Hematopoietic multipotent progenitor cell treated with erythropoietin and hydrocortisone succinate and interleukin-3 and kit ligand, for 6 days (in vitro differentiated cells): ENCODE measurements at places on chromosomes 7 and 10.
A peak's percentile ranks its signal among the peaks of the same experiment; 100 is the strongest.

DNA sequence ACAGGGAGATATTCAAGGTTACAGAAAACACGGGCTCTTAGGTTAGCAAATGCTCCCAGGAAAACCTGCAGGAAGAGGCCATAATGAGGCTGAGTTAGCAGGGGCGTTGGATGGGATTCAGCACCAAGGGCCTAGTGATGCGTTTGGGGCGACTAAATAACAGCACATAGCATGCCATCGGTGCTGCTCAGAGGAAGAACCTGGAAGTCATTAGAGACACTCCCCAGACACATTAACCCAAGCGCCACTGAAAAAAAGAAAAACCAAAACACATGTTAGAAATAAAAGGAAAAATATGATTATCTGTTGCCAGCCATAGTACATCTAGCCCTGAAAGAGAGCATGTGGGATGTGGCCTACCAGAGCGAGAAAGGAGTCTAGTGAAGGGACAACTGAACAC, 28.8 kb upstream of the OPALIN start:
- no peak for DNase-seq

- no peak for DNase-seq
Measured at GRCh38 chr7:110105307-110105706, 985.6 kb upstream of the LRRN3 start.

DNA sequence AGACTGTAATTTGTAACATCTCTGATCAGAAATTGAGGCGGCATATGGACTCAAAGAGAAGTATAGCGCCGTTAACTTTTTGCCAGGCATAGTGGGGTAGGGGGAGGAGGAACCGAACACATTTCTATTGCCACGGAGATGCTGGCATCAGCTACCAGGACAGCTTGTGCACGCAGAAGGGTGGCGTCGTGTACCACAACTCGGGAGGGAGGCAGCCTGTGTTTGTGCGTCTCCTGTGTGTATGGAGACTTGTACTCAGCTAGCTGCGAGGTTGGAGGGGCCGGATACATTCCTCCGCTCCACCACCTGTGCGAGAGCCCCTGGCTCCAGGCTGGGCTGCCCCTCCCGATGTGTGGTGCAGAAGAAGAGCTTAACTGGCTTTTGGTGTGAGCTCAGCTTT, 634.8 kb downstream of the TYW1 start:
- no peak for DNase-seq

- DNase-seq: no peak
Measured at GRCh38 chr7:137950967-137951366, 50.9 kb downstream of the CREB3L2 start.

DNA sequence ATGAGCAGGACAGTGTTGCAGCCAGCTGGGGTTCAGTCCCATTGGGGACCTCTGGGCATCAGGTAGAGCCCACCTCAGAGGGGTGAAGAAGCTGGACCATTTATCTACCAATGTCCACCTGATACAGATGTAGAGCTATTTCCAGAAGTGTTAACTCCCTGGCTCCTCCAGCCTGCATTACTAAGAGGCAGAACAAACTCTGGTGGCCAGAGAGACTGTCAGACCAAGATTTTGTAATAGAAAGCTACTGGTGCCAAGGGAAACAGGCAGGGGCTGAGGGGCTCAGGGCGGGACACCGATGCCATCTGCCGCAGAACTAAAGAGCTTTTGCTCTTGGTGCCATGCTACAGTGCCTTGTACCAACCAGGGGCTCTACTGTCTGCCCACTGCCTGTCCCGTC, 268.2 kb upstream of the HABP2 start:
- DNase-seq: no peak

DNA sequence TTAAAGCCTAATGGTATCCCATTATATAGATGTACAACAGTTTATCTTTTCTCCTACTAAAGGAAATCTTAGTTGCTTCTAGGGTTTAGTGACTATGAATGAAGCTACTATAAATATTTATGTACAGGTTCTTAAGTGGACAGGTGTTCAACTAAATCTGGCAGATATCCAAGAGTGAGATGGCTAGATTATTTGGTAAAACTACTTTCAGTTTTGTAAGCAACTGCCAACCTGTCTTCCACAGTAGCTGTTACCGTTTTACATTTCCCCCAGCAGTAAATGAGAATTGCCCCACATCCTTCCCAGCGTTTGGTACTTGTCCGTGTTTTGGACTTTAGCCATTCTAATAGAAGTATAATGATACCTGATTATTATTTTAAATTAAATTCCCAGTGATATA, 144.9 kb upstream of the MAGI2 start:
- no peak for DNase-seq

GRCh38 chr10:18501198-18501597, 150.2 kb downstream of the NSUN6 start:
- no peak for DNase-seq

- DNase-seq: no peak
Measured at GRCh38 chr10:3480281-3480989, 304.6 kb downstream of the KLF6 start.

DNA sequence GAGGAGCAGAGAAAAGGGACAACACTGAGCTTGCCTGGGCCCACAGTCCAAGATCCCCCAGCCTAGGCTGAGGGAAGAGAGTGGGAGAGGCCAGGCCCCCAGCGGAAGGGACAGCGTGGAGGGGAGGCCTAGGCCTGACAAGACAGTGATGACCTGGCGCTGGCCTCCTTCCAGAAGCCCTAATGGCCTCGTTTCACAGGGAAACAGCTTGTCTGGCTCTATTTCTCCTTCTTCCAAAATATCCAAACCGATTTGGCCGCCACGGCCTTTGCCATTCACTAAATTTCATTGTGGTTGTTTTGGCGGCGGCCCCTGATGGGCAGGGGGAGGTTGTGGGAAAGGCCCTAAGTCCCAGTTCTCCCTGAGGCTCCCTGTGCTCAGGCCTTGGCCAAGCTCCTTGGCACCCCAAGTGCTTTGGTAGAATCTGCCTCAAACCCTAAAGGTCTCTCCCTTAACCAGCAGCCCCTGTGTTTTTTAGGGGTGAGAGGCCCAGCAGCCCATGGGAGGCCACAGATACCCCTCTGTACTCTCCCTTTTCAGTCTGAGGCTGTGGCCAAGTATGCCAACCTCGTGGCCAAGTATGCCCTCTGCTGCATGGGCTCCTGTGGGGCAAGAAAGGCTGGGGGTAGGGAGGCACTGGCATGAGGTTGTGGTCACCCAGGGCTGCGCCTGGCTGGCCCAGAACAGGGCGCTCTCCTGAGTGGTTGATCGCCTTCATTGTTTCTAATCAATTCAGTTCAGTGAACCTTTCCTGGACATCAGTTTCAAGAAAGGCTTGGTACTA, 37.3 kb downstream of the PAX2 start:
- DNase-seq: no peak

GRCh38 chr10:21515361-21516241, 9.9 kb downstream of the SKIDA1 start:
- DNase-seq: no peak

- DNase-seq: no peak
Measured at GRCh38 chr7:137583172-137583571, 239.6 kb upstream of the PTN start.

DNA sequence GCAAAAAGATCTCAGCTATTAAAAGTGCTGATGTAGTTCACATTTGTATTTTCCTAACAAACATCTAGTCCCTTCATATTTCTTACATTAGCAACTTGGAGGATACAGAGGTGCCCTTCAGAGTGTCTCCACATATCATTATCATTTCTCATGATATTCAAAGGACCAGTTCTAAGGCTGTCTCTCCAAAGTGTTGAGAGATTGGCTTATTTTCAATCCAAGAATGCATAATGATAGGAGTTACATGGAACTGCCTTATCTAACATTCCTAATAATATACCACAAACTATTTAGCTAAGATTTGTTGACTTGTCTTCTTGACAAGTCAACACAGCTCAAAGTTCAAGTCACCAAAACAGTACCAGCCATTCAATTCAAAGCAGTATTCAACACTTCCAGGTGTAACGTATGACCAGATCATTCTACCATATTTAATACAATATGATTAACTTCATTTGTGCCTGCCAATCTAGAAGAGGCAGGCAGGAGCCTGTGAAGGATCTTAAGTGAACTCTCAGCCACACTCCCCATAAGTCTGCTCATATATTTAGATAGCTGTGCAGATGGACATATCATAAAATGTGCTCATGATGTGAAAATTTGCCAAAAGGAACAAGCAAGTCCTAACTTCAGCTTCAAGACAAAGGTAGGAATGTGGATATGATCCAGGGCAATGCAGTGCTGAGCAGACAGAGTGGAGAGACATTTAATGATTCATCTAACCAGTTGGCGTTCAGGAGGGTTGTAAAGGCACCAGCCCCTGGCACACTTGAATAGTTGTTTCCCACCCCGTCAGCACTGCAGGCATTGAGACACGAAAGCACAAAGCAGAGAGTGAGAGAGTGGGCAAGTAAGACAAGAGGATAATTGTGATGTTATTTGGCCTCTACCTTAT, 108.3 kb downstream of the MTERF1 start:
- DNase-seq: no peak

DNA sequence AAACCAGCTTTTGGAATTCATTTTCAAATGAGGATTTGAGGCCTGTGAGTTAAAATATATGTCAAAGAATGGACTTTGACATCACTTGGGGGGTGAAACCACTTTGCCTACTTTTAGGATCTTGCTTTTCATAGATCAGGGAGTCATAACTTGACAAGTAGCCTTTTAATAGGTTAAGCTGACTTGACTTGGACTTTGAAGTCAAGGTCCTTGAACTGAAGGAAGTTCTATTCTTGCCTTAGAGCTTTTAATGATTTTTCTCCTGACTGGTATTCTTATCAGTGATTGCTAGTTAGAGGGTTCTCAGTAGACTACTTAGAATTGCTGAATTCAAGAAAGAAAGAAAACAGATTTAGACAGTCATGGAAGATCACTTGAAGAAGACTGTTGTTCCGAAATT, 17.7 kb downstream of the AGR2 start:
- DNase-seq: no peak

- DNase-seq: no peak
Measured at GRCh38 chr7:139943401-139943800, 114.3 kb downstream of the TBXAS1 start.

DNA sequence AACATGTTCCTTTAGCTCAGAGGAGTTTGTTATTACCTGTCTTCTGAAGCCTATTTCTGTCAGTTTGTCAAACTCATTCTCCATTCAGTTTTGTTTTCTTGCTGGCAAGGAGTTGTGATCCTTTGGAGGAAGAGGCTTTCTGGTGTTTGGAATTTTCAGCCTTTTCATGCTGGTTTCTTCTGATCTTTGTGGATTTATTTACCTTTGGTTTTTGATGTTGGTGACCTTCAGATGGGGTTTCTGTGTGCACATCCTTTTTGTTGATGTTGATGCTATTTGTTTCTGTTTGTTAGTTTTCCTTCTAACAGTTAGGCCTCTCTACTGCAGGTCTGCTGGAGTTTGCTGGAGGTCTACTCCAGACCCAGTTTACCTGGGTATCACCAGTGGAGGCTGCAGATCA, 118.6 kb downstream of the PPP1R9A start:
- DNase-seq: no peak

GRCh38 chr10:122128357-122128756, 139.4 kb downstream of the TACC2 start:
- DNase-seq: no peak

DNA sequence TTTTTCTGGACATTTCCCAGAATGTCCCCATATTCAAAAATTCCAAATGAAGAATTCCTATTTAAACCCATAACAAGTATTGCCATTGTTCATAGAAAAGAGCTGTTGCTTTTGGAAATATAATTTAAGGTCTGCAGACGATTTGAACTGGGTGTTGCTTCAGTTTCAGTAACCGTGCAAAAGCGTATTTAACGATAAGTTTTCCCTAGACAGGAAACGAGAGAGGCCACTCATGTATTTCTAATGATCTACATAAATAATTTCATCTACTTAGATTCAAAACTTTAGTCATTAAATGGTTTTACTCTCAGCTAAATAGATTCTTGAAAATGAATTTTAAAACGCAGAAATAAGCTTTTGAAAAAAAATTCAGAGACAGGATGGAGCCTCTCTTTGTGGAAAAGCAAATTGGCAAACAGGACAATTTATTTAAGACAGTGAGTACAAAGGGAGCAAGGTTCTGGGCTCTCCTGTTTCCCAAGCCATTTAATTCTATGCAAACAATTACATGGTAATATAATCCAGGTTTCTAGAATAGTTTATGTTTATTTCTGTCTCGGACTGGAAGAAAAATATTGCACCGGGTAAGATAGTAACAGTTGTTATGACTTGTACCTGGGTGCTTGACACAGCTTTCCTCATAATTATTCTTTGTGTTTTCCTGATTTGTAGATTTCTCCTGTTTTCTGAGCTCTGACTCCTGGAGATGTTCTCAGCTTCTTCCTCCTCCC, 263.0 kb downstream of the BAMBI start:
- DNase-seq: no peak

DNA sequence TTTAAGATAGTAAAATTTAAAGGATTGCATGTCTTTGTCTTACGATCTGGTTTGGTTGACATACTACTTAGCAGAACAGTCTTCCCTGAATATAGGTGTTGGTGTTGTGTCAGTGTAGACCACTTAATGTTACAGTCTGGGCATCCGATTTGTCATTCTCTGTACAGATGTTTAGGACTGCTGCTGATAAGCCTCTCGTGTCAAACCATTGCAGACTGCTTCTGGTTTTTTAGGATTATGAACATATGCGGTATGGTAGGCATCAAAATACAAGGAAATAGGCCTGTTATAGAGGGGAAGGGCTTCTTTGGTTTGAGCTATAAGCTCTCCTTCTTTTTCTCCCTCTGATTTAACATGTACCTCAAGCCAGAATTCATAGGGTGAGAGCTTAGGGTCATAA, 7.4 kb downstream of the CYP3A43 start:
- DNase-seq: peak; percentile 92

GRCh38 chr7:38660427-38661099, 29.4 kb upstream of the AMPH start:
- DNase-seq: peak; percentile 65

- no peak for DNase-seq
Measured at GRCh38 chr10:11037991-11038390, 20.3 kb downstream of the CELF2 start.

DNA sequence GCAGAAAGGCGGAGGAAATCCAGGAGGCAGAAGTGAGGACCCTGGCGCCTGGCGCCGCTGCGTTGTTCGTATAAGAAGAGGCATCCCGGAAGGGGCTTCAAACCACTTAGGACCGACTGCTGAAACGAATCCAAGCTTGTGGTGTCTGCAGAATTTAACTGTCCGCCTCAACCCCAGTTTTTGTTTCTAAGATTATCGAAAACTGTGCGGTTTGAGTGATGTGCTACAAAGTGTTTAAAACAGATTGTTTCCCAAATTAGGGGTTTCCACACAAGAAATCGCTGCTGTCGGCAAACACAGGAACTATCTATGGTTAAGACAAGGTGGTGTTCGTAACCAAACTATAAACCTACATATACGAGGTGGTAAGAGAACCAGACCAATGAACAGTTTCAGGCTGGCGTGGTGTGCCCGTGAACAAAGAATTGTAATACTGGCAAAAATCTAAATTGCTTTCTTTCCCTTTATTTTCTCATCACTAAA, 835 bp upstream of the DGKI start:
- peak; percentile 10 for DNase-seq

- DNase-seq: no peak
Measured at GRCh38 chr10:29612657-29613056, 22.1 kb downstream of the SVIL start.

- no peak for DNase-seq
Measured at GRCh38 chr7:94823947-94824346, 83.4 kb upstream of the PPP1R9A start.

GRCh38 chr7:66118603-66119002, 4.0 kb downstream of the CRCP start:
- no peak for DNase-seq

- no peak for DNase-seq
Measured at GRCh38 chr7:130114776-130115175, 44.4 kb downstream of the KLHDC10 start.

- DNase-seq: no peak
Measured at GRCh38 chr10:37747081-37747480, 110.3 kb downstream of the ZNF248 start.
